ENCODE measurements at places on chromosomes 16 and 17.
A peak's percentile ranks its signal among the peaks of the same experiment; 100 is the strongest.

DNA sequence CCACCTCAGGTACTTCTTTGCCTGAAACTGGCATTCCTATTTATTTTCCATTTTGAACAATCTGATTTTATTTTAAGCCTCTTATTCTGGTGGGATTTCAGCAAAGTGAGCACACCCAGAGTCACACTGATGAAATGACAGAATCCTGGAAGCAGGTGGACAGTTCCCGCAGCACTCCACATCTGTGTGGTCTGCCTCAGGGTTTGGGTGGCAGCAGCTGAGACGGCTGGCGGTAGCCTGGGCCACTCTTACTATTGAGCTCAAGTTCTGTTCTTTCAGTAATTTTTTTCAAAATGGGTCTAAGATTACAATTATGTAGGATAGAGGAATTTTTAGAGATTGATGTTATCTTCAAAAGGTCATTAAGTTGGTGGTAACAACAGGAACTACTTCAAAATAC, 32.5 kb upstream of the ENDOV start:
- DNase-seq, result no peak

DNA sequence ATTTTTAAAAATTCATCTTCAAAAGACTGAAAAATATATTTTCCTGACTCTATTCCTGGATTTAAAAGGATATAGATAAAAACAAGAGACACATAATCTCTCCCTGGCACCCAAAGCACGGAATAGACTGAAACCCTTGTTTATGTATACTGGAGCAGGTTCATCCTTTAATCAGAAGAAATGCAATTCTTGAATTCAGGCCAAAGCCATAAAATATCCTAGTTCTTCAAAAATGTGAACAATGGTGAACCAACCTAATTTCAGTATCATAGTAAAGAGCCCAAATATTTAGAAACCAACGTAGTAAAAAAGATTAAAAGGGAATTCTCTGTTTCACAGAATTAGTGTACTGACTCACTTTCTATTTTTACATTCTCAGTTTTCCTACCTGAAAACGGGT, 188.5 kb upstream of the C17orf78 start:
- no peak for DNase-seq

GRCh38 chr17:802901-803881, 21.0 kb downstream of the MRM3 start:
- no peak for DNase-seq

GRCh38 chr17:4327606-4328005, 38.9 kb downstream of the UBE2G1 start:
- no peak for DNase-seq

GRCh38 chr17:57572062-57572461, 173.0 kb downstream of the CCDC182 start:
- no peak for DNase-seq

- peak; percentile 43 for DNase-seq
Observed at GRCh38 chr17:65228734-65229620, 91.8 kb downstream of the RGS9 start.

- no peak for DNase-seq
Observed at GRCh38 chr16:83482545-83483162, 325.1 kb upstream of the HSBP1 start.

DNA sequence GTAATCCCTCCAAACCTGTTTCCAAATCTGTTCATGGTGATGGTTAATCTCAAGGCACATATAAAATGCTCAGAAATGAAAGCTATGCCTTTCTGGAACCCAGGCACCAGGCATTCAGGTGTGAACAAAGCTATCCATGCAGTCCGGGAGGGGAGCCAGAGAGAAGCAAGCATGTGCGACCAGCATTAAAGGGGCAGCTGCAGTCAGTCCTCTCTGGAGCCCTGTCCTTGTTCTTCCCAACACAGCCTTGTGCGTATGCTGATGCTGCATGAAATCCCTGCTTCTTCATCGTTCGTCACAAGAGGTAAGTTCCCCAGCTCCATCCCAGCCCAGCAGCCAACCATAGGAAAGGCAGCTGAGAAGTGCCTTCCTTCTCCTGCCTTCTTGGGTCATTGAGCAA, 148.7 kb downstream of the GRIN2A start:
- no peak for DNase-seq

DNA sequence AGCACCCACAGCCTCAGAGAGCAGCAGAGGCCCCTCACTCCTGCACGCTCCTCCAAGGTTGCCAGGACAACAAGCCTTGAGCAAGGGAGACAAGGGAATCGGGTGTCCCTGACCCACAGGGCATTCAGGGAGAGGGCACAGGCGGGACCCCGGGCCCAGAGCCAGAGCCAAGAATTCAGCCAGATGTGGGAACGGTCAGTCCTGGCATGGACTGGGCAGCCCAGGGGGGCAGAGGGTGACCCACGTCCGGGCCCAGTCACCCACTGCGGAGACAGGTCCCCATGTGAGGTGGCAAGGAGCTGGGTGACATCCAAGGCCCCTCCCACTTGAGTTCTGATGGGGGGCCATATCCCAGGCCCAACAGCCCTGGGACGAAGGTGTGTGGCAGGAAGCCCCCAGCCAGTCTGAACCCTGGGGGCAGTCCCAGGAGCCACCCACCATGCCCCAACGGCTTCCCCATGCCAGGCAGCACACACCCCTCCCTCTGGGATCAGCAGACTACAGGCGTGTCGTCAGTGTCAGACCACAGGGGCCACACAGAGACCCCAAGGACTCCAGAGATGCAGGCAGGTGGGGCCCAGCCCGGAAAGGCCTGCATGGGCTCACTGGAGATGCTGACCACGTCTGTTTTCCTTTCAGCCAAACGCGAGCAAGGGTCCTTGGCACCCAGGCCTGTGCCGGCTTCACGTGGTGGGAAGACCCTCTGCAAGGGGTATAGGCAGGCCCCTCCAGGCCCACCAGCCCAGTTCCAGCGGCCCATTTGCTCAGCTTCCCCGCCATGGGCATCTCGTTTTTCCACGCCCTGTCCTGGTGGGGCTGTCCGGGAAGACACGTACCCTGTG, 23.0 kb downstream of the USP6 start:
- no peak for DNase-seq

GRCh38 chr16:54106057-54106456, 180.5 kb downstream of the IRX3 start:
- no peak for DNase-seq

- DNase-seq, result no peak
Observed at GRCh38 chr16:65547772-65548446, 426.0 kb upstream of the CDH11 start.
